ENCODE measurements at places on chromosomes 7 and 10.
A peak's percentile ranks its signal among the peaks of the same experiment; 100 is the strongest.

- H3K4me1 ChIP-seq = no peaks in the 10 kb centered on the region
- no peak overlapping the region for H3K4me3 ChIP-seq
- no peaks in the 10 kb centered on the region for H3K27me3 ChIP-seq
Measured at GRCh38 chr7:85730012-85730411, 543.2 kb upstream of the SEMA3D start.

- H3K36me3 ChIP-seq = no peaks in the 10 kb centered on the region
- H3K4me3 ChIP-seq = no peak overlapping the region
- DNase-seq = no peak
- H3K4me1 ChIP-seq = no peaks in the 10 kb centered on the region
- no peak overlapping the region for H3K27ac ChIP-seq
- no peaks in the 10 kb centered on the region for H3K27me3 ChIP-seq
Measured at GRCh38 chr10:76488602-76489001, 1057.2 kb downstream of the LRMDA start.

DNA sequence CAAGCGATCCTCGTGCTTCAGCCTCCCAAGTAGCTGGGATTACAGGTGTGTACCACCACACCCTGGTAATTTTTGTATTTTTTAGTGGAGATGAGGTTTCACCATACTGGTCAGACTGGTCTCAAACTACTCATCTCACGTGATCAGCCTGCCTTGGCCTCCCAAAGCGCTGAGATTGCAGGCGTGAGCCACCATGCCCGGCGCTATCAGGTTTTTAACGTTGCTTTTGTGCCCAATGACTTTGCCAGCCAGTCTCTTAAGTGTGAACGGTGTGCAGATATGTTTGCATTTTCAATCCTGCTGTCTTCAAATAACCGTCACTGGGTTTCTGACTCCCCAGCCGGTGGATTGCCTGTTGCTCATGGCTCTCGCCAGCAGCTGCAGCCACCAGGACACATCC, 201.8 kb upstream of the PPP2R2D start:
- DNase-seq = no peak
- no peak overlapping the region for H3K4me3 ChIP-seq
- H3K4me1 ChIP-seq = no peaks in the 10 kb centered on the region

DNA sequence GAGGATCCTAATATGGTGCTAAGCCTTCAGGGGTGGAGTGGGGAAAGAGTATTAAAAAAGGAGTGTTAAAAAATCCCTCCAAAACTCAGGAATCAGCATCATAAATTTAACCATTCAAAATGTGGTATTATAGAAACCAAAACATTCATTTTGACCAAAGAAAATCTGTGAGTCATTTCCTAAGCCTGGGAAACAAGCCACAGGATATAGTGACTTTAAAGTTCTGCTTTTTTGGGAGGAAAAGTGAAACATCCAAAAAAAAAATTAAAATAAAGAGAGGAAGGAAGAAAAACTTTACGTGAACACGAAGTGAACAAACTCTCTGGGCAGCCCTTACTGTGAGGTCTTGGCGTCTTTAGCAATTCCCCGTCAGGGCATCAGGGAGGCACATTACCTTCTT, 74.0 kb upstream of the GSDME start:
- H3K27me3 ChIP-seq = no peaks in the 10 kb centered on the region
- no peaks in the 10 kb centered on the region for H3K4me1 ChIP-seq
- H3K36me3 ChIP-seq = no peaks in the 10 kb centered on the region

- no peaks in the 10 kb centered on the region for H3K27me3 ChIP-seq
- no peaks in the 10 kb centered on the region for H3K36me3 ChIP-seq
- no peak overlapping the region for H3K4me3 ChIP-seq
- DNase-seq = no peak
- peak overlapping the region; percentile 26 for H3K27ac ChIP-seq
Measured at GRCh38 chr10:88237896-88238614, 345.1 kb downstream of the RNLS start.

DNA sequence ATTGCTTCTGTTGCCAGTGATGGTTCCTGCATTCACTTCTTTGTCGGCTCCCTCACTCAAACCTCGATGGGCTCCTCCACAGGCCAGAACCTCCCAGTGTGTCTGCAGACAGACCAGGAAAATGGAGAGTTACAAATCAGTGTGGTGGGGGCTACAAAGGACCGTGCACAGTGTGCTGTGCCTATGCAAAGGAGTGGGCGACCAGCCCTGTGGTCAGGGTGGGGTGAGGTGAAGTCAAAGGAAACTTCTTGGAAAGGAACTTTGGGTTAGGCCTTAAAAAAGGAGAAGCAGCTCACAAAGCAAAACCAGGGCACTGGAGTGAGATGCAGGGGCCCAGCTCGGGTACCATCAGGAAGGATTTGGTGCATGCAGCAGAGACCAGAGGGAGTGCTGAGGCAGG, 304.3 kb upstream of the ZMIZ1 start:
- no peaks in the 10 kb centered on the region for H3K36me3 ChIP-seq
- H3K4me1 ChIP-seq = no peaks in the 10 kb centered on the region
- no peak overlapping the region for H3K27ac ChIP-seq
- no peak overlapping the region for H3K4me3 ChIP-seq
